Activated CD4-positive, alpha-beta T cell treated with anti-CD3 and anti-CD28 coated beads for 24 hours (primary cell): ENCODE measurements at places on chromosomes 5 and 9.

- DNase-seq, result no peak
Observed at GRCh38 chr5:152305525-152305924, 99.6 kb downstream of the NMUR2 start.

DNA sequence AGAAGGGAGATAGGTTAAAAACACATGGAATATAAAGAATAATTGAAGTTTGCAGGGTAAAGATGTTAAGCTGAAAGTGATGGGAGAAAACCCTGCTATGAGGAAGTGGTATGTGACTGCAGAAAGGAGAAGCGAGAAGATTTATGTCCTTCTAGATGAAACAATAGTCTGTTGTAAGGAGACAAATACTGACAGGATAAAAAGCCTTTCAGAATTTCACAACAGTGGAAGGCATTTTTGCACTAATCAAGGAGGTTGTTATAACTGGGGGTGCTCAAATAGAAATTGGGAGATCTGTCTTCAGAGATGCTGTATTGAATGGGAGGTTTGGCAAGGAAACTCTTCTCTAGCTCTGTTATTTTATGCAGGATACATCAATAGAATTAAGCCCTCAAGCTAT, 69.6 kb downstream of the NMUR2 start:
- no peak for DNase-seq

GRCh38 chr9:128913048-128913900, 7.5 kb upstream of the PHYHD1 start:
- no peak for DNase-seq

DNA sequence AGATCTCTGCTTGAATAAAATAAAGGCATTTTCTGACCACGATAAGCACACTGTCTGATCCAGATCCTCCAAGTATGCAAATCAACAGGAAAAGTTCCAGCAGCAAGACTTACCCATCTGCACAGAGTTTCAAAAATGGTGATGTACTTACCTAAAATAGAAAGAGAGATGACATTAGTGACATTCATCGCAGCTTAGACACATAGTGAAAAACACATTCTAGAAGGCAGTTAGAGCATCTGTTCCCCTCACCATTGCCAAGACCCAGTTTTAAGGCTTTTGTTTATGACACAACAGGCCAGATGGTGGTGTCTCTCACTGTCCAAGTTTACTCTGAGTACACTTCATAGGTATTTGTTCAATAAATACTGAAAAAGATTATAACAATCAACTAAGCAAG, 207.7 kb downstream of the PDE4D start:
- DNase-seq, result no peak

DNA sequence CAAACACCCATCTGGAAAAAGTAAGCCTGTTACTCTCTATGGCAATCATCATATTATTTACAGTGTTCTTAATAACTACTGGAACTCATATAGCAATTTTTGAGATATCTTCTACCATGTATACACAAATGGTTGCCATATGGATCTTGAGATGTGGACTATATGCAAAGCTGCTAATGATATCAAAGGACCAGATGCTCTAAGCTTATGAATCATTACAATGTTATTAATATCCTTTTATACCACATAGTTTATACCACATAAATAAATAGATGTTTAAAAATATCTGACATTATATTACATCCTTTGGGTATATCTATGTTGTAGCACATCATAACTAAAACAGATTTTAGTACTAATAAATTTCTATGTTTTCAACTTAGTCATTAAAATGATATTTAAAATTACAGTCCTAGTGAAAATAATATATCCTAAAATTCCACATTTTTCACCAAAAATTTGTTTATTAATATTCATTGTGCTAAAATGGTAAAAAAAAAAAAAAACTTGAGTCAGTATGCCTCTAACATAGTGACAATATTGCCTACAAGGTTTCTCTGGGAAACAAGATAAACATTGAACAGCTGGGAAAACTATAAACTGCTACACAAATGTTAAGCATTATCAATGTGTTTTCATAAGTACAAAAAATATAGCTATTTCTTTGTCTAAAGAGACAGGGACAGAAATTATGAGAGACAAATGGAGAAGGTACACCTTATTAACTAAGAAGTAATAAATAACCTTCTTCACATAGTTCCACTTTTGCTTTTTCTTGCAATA, 85.5 kb downstream of the DTWD2 start:
- DNase-seq, result no peak

DNA sequence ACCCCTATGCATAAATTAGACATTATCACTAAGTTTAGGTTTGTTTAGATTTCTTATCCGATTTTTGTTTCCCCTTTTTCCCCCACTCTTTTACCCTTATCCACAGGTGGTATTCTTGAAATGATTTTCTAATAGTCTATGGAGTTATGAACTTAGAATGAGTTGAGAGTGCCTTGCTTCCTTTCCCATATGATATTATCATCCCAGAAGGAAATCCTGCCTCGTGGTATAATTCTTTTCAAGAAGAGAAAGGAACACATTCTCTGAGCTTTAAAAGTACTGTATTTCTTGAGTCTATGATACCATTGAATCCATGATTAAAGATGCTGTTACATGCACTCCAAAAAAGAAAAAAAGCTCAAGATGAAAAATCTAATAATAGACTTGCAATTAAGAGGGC, 76.9 kb upstream of the ADAMTSL1 start:
- DNase-seq, result no peak

- no peak for DNase-seq
Observed at GRCh38 chr5:90921418-90921973, 362.9 kb downstream of the ADGRV1 start.

DNA sequence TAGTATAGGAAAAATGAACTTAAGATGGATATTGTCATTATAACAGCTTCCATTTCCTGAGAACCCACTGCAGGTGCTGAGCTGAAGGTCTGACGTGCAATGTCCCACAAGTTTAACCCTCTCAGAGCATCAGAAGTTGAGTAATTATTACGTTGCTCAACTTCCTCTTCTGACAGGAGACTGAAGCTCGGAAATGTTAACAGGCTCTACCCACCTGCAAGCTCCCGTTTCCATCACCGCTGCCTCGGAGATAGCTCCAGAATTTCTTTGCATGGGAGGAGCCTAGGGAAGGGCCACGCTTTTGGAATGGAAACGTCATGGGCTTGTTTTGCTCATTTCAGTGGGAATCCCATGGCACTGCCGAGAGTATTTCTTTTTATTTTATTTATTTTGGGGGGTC, 1.0 kb upstream of the NTMT1 start:
- DNase-seq, result no peak

DNA sequence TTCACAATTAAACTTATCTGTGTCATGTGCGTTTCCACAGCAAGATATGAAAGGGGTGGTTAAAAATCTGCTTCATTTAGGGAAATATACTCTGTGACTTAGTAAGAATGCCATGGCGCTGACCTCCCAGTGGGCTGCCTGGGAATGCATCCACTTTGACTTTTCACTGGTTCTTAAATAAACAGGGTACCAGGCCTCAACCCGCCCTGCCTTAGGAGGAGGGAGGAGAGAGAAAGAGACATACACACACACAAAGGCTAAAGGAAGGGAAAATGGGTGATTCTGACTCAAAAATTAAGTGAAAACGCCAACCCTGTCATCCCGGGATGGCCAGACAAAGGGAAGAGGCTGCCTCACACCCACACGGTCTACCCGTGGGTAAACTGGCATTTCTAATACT, 122.1 kb downstream of the EBF1 start:
- no peak for DNase-seq

DNA sequence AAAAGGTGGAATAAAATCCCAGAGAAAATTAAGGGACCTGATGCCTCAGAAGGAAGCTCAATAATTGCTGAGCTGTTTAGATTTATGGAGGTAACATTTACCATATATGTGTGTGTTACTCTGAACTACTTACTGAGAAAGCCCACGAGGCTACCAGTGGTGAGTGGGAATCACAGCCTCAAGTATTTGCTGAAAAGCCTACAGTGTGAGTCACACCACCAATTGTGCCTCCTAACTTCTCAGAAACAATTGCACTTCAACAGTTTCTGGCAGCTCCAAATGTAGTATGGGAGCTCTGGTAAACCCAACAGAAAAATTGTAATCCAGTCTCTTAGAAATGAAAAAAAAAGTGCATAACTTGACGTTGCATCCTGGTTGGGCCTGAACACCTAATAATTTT, 551.6 kb downstream of the PRDM9 start:
- DNase-seq, result no peak

DNA sequence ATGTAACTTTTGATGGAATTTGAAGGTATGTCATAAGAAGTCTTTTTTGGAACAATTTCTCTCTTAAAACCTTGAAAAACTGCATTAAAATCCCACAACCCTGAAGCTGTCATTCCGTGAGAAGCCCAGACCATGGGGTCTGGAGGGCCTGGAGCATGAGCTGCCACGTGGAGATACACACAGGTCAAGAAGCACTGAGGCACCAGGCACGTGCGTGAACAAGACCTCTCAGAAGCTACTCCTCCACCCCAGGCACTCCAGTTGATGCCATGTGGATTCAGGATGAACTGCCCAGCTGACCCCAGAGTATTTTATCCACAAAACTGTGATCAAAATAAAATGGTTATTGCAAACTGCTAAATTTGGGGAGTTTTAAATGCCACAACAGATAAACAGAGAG, 227.5 kb upstream of the BRINP1 start:
- DNase-seq, result no peak

- DNase-seq, result no peak
Observed at GRCh38 chr5:95532415-95532814, 22.4 kb downstream of the SKIC3 start.

- no peak for DNase-seq
Observed at GRCh38 chr5:170522211-170523141, 18.7 kb downstream of the KCNIP1 start.

GRCh38 chr9:134176599-134176968, 12.2 kb upstream of the RNU6ATAC start:
- no peak for DNase-seq
